Stimulated activated CD8-positive, alpha-beta memory T cell treated with anti-CD3 and anti-CD28 coated beads, Interleukin-2, amount 100 ng/mL, for 1 hour (primary cell): ENCODE measurements at places on chromosomes 3 and 15.

- DNase-seq = no peak
Measured at GRCh38 chr3:58010562-58010961, 2.3 kb downstream of the FLNB start.

DNA sequence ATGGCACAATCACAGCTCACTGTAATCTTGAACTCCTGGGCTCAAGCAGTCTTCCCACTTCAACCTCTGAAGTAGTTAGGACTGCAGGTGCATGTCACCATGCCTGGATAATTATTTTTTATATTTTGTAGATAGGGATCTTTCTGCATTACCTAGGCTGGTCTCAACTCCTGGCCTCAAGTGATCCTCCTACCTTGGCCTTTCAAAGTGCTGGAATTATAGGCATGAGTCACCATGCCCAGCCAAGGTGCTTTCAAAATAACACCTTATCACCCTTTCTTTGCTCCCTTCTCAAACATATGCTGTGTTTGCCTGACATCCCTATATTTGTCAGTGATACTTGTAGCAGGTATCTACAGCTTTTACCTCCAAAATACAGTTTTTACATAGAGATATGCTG is 242.0 kb upstream of the ARRDC4 start:
- no peak for DNase-seq

GRCh38 chr3:11602886-11603527 is 40.7 kb downstream of the VGLL4 start:
- no peak for DNase-seq

DNA sequence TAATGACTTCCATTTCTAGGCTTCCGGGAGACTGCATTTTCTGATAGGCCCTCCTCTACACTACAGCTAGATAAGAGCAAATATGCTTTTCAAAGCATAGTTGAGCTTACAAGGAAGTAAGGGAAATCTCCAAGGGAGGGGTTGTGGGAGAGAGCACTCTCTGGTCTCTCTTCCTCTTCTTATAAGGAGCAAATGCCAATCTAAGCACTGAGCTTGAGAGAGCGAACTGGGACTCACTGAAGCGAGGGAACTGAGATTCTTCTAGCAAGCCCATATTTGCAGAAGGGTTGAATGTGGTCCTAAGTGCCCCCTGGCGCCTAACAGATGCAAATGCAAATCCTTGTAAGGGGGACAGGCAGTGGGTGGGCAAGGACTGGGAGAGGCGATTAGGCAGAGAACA is 164.8 kb downstream of the ERC2 start:
- no peak for DNase-seq

- no peak for DNase-seq
Measured at GRCh38 chr15:92839696-92840095, 60.4 kb upstream of the CHD2 start.

GRCh38 chr3:4850211-4850927 is 128.9 kb upstream of the BHLHE40 start:
- DNase-seq = no peak

- no peak for DNase-seq
Measured at GRCh38 chr3:41338276-41338675, 139.0 kb downstream of the CTNNB1 start.

DNA sequence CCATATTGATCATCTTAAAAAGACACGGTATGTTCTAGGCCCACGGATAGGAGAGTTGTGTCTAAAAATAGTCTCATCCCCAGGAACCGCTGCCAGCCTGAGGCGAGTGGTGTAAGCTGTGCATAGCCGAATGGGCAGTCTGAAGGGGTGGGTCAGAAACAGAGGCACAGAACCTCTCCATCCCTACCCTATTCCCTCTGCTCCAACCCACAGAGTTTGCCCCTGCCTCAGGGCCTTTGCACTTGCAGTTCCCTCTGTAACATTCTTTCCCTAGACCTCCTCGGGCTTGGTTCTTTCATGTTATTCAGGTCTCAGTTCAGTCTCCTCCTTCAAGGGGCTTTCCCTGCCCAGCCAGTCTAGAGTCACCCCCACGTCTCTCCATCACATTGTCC is 4.8 kb downstream of the SCN5A start:
- DNase-seq = no peak

- DNase-seq = no peak
Measured at GRCh38 chr3:38560996-38561717, 65.0 kb downstream of the EXOG start.

- no peak for DNase-seq
Measured at GRCh38 chr3:187085933-187086332, 53.4 kb downstream of the RPL39L start.

GRCh38 chr15:78322243-78322642 is 17.9 kb upstream of the CRABP1 start:
- no peak for DNase-seq

GRCh38 chr3:63611382-63611781 is 41.1 kb upstream of the SNTN start:
- no peak for DNase-seq

DNA sequence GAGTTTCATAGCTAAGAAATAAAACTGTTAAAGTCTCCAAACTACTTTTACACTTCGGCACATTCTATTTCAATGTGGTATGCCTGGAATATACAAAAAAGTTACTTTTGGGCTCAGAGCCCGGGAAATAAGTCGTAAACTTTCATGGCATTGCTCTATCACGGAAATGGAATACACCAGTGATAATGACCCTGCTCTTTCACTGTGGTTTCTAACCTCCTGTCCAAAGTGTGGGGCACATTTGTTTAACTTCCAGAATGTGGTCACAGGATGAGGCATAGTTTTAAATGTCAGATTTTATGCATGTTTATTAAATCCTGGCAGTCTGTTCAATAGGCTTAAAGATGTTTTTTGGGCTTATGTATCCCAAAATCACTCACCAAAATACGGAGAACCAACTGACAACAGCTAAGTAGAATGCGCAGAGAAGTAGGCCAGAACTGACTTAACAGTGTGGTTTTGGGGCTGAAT is 5.1 kb downstream of the CXCR6 start:
- no peak for DNase-seq

DNA sequence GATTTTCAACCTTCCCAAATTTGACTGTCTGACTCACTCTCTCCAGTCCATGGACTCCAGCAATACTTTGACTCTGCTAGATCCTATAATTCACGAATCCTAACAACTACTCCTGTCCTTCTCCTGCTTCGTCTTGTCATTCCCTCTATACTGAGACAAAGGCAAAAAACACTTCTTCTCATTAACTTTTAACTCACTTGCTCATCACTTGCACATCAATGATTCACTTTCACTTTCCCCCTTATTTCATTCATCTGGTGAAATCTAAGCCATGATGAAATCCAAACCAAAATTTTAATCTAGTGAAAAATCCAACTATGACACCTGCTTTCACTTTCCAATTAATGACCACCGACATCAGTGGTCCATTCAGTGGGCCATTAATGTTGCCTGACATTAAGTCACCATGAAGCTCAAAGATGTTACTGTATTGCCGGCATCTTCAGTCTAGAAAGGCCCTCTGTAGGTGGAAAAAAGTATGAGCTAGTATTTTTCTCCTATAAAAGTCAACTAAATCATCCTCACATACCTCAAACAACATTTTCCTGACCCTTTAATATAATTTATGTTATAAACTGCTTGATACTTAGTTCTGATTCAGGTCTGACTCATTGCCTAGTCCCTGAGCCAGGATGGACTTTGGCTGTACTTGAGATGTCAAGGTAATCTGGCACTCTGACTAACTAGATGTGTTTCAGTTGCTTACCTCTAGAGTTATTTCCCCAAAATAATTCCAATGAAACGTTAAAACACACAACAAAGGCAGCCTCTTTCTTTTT is 158.6 kb downstream of the CNTN6 start:
- no peak for DNase-seq

GRCh38 chr3:158261371-158261991 is 151.6 kb downstream of the RSRC1 start:
- no peak for DNase-seq

DNA sequence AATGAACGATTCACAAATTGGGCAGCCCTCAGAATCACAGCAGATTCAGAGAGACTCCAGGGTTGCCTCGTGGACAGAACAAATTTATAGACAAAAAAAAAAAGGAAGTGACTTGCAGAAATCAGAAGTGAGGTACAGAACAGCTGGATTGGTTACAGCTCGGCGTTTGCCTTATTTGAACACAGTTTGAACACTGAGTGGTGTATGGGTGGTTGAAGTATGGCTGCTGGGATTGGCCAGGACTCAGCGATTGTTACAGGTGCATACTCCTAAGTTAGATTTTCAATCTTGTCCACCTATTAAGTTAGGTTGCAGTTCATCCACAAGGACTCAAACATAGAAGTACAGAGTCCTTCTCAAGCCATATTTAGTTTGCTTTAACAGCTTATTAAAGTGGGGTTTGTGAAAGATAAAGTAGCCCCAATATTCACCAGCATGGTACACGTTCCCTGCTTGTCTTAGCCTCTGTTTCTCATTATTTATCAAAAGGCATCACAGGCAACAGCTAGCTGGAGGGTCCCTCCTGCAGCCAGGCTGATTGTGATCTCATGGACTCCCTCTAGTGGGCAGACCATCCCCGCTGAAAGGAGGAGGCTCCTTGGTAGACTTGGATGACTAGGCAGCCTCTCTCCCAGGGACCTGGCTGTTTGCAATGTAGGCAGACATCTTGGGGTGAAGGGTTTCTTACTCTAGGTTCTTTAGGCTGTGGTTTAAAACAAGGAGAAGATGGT is 17.6 kb upstream of the ALDH1L1 start:
- no peak for DNase-seq
